Stimulated activated CD8-positive, alpha-beta memory T cell treated with anti-CD3 and anti-CD28 coated beads, Interleukin-7, amount 100 ng/mL, for 1 hour (primary cell): ENCODE measurements at places on chromosomes 12 and 14.

- no peak for DNase-seq
These were observed 26.9 kb downstream of the C12orf42 start for GRCh38 chr12:103468837-103469236.

GRCh38 chr14:86237733-86238132 lies 707.8 kb downstream of the FLRT2 start:
- no peak for DNase-seq

- no peak for DNase-seq
These were observed 802.7 kb downstream of the SLC16A7 start for GRCh38 chr12:60398547-60398946.

DNA sequence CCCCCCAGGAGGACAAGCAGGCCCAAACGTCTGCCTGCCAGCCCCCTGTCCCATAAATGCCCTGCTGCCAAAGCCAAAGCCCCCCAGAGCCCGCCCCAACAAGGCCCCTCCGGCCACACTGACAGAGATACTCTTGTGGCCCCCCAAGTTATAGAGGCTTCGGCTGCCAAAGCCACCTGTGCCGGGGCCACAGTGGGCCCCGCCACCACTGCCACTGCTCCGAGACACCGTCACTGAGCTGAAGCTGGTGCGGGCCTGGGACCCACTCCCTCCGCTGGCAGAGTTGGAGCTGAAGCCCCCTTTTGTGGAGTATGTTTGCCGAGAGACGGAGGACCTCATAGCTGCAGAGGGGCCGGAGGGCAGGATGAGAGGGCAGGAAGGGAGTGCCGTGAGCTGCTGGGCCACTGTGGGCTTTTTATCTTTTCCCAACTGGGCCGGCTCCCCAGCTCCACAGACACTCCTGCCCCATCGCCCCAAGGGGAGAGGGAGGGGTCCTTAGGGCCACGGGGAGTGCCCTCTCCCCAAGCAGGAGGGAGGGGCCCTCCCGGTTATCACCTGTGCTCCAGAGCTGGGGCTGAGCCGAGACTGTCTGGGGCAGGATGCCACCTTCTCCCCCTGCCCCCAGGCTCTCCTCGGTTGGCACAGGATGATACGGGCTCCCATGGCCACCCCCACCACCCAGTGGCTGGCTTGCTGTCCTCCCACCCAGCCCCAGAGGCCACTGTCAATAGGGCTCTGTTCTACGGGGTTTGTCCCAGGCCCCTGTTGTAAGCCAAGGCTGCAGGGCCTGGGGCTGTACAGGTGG lies at the start of gene KRT79:
TSS of gene KRT79 (minus strand) at position 390 of the 805 bp plus-strand sequence. CDS start at position 339, 51 bp downstream.
- no peak for DNase-seq

GRCh38 chr12:52575256-52575655 lies 1.6 kb upstream of the KRT74 start:
- no peak for DNase-seq

GRCh38 chr12:45223868-45224267 lies 8.0 kb downstream of the ANO6 start:
- DNase-seq, result no peak

GRCh38 chr12:110599334-110599733 lies 14.6 kb upstream of the TCTN1 start:
- DNase-seq, result no peak
